ENCODE measurements at places on chromosomes 7 and 10.
A peak's percentile ranks its signal among the peaks of the same experiment; 100 is the strongest.

- DNase-seq = no peak
Measured at GRCh38 chr7:30617359-30617758, 22.7 kb downstream of the GARS1 start.

DNA sequence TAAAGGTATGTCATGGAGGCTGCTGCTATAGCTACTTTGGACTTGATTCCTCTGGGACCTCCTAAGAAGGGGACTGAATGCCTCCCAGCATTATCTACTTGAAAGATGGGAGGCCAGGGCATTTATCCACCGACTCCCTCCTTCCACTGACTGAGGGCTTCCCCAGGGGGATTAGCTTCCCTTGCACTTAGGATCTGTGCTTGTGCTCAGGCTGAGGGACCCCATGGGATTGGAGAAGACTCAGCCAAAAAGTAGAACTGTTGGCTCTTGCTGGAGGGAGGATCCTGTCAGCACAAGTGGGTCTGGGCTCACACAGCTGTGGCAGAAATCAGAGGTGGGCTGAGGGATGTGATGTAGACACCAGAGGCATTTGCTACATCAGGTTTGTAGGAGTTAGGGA lies 81.5 kb upstream of the SYPL1 start:
- no peak for DNase-seq

- DNase-seq = no peak
Measured at GRCh38 chr7:156560075-156560474, 80.5 kb upstream of the RNF32 start.

GRCh38 chr10:82922755-82923154 lies 1047.8 kb downstream of the NRG3 start:
- no peak for DNase-seq

DNA sequence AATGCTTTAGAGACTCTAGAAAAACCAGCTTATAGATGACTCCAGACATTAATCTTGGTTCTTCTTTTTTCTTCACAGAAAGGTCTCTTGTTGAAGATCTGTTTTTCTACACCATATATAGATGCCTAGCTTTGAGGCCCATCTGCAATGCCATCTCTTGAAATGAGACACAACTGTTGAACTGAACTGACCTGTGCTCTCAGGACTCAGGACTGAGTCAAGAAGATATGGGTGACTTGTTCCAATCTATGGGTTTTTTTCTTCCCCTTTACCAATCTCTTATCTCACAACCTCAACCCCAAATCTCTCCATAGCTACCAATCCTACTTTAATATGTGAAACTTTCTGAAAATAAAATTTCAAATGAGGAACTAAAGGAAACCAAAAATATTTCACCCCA lies 194.7 kb downstream of the SNX13 start:
- no peak for DNase-seq

- no peak for DNase-seq
Measured at GRCh38 chr7:94040254-94040653, 36.1 kb upstream of the BET1 start.

DNA sequence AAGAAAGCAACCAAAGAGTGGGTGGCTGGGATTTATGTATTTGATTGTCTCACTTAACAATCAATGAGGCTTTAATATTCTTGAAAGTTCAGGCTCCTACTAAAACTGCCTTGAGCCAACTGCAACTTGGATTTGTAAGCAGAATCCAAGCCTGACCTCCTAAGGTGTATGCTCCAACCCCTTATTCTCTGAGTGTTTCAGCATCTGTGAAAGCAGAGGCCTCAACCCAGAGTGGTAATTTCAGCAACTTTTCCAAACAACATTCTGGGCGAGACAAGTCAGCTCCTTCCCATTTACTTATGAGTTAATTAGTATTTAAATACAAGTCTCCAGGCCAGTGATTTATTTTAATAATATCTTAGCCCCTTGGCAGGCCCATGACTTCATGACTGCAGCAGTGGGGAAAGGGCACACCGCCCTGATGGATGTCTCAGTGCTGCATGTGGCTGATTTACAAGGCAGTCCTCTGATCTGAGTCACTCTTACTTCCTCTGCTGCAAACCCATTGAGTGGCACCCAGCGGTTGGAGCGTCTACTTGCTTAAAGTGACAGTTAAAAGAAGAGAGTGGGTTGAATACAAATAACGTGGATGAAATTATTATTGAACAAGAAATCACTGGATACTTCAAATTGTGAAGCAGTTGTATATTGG lies 209.1 kb downstream of the TRIL start:
- DNase-seq = peak; percentile 13

DNA sequence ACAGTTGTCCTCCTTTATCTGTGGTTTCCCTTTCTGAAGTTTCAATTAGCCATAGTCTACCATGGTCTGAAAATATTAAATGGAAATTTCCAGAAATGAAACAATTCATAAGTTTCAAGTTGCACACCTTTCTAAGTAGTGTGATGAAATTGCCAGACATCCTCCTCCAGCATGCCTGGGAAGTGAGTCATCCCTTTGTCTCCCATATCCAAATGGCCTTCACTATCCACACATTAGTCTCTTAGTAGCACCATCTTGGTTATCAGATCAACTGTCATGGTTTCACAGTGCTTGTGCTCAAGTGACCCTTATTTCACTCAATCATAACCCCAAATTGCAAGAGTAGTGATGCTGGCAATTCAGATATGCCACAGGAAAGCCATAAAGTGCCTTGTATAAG lies 83.4 kb upstream of the PPP1R9A start:
- DNase-seq = no peak

DNA sequence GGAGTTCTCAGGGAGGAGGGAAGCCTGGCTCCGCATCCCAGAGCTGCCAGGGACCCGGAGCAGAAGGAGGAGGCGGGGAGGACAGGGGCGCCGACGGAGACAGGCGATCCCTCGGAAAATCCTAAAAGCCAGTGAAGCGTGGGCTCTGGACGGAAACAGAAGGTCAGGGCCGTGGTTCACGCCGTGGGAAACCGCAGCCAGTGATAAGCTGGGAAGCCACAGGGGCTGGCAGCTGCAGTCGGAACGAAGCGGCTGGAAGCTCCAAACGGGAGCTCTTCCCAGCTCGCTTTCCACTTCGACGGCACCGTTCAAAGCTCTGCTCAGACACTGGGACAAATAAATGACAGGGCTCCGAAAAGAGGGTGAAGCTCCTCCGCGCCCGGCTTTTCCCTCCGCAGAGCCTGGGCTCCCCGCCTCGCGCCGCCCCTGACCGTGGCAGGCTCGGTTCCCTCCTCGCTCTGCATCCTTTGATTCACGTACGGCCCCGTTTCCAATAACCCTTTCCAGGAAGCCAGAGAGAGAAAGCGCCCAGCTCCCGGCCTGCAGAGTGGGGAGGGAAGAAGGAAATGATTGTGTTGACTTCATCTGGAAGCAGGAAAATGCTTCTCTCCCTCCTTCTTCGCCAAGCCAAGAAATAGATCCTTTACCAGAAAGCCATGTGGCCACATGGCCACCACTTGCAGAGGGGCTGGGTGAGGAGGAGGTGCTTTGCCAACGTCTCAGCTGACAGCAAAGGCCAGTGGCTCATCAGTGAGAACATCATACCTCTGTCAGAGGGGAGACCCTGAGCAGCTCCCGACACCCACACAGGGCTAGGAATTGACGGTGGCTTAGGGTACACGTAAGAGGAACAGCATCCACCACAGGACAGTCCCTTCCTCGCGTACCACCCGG lies 57.4 kb downstream of the ADRB1 start:
- DNase-seq = no peak

GRCh38 chr7:36430186-36430585 lies 40.5 kb downstream of the ANLN start:
- no peak for DNase-seq

GRCh38 chr7:55723621-55723941 lies 139.0 kb downstream of the SEPTIN14 start:
- DNase-seq = no peak

DNA sequence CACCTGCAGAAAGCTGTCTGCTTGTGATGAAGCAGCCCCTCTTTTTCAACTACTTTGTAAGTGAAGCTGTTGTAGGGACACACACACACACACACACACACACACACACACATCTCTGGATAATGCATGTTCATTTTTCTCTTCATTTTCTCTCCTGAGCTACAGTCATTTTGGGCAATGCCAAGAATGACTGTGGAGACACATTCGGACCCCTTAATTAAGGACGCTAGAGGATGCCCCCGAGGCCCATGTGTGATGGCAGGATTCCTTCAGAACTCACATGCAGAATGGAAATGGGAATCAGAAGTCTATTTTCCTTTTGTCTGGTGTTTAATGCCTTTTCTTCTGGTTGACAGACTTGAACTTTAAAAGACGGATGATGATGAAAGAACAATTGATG lies 56.6 kb downstream of the CLRN3 start:
- no peak for DNase-seq

DNA sequence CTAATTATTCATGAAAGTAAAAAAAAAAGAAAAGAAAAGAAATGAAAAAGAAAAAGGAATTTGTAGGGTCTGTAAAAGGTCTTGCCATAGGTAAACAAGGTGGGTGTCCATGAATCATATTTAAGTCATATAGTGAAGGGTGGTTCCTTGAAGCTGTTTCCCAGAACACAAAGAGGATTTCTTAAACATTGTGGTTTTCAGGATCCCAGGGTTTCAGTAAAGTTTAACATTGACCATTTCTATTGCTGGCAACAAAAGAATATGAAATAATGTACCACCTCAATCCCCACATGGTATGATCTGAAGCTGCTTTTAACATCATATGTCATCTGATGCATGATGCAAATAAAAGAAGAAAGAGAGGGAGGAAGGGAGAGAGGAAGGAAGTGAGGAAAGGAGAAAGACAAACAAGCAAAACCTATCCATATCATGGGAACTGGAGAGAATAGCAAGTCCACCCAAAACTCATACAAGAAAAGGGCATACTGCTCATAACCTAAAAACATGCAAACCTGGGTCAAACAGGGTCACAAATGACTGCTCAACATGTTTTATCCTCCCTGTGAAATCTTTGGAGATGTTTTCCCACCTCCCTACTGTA lies 663.5 kb downstream of the SORCS1 start:
- DNase-seq = no peak

DNA sequence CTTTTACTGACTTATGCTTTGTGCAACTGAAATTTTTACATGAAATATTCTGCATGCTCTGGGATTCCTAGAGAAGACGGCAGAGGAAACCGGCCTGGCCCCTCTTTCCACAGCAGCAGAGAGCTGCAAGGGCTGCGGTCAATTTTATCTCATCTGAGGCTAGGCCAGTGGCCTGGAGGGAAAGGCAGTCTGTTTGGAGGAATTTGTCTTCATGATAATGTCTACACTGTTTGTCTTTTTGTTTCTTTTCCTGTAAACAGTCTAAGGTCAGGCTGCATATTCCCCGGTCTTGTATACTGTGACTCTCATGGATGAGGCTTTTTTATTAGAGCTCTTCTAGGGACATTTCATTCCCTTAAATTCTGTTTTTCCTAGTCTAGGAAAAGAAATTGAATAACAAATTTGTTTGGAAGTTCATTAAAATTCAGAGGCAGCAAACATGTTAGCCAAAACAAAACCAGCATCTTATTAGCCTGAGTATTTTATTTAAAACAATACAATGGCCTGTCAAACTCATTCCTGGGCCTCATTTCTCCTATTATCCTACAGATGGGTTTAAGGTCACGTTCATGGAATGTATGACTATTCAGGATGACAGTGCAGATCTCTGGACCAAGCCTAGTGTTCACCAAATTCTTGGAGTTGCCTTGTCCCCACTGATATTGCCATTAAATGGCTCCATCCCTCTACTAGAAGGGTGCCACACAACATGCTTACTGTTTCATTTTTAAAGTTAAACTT lies 26.4 kb downstream of the LAMB4 start:
- no peak for DNase-seq

DNA sequence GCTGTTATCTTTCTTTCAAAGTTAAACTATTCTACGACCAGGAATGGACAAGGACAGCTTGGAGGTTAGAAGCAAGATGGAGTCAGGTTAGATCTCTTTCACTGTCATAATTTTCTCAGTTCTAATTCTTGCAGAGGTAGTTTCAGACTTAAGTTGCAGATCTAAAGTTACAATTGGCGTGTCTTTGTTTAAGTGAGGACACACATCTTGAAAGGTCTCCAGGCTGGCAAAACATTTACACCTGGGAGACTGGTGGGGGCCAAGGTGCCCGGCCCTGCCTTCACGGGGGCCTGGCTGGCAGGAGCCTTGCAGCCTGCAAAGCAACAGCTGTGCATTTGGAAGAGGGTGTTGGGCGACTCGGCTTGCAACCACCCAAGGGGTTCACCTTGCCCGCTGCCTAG lies 1.7 kb upstream of the DYNC2I1 start:
- no peak for DNase-seq

- DNase-seq = no peak
Measured at GRCh38 chr7:26954951-26955350, 90.6 kb upstream of the SKAP2 start.

GRCh38 chr7:76383089-76383944 lies 24.5 kb upstream of the YWHAG start:
- no peak for DNase-seq

DNA sequence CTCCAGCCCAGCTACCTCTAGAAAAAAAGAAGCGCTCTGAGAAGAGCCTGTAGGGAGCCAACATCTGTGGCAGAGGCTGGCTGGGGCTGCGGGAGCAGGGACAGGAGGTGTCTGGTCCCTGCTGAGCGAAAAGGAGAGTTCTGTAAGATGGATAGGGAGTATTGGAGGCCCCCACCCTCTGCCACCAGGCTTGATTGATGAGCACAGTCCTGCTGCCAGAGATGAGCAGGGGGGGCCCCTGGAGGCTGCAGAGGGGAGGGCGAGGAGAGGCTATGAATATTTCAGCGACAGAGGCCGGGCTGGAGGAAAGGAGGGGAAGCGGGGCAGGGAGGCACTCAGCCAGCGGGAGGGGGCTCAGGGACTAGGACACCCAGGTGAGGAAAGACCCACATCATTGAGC lies 44.5 kb upstream of the HSPB1 start:
- DNase-seq = no peak

- no peak for DNase-seq
Measured at GRCh38 chr10:60827791-60828488, 49.7 kb downstream of the CDK1 start.

DNA sequence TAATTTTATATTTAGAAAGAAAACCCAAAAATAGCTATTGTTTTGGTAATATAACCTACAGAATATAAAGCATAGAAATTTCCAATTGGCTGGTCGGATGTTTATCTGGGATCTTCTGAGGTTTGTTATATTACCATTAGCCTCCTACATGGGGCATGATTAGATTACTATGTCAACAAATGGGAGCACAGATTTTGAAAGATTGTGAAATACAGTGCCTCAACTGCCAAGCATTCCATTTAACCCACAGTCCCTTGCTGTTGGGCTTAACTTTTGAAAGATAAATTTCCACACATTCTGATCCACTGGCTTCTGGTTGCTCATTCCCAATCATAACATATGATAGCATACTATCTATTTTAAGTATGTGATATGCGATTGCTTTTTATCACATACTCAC lies 455.4 kb upstream of the C7orf33 start:
- DNase-seq = no peak

- DNase-seq = no peak
Measured at GRCh38 chr10:99966306-99966705, 43.4 kb downstream of the DNMBP start.

DNA sequence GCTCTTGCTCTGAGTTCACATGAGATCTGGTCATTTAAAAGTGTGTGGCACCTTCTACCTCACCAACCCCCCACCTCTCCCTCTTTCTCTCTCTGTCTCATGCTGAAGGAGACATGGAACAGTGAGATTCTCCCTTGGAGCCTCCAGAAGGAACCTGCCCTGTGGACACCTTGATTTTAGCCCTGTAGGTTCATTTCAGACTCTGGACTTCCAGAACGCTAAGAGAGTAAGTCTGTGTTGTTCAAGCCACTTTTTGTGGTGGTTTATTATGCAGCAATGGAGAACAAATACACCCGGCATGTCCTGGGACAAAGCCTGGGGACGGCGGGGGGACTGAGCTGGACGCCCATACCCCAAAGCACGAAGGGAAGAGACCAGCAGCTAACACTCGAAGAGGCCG lies 20.7 kb upstream of the GIMAP8 start:
- no peak for DNase-seq

- no peak for DNase-seq
Measured at GRCh38 chr10:31383810-31384588, 65.0 kb downstream of the ZEB1 start.

Data from AML-193 (cell line).